HCT116 (cell line): ENCODE measurements at places on chromosomes 4 and X. TPM values are rescaled to one million over a fixed set of nuclear protein-coding genes. Genes with fewer than 3 reads are reported as not detected.
A peak's percentile ranks its signal among the peaks of the same experiment; 100 is the strongest.

The P2RY4 gene
- not detected for total RNA-seq

The IL2RG gene
- total RNA-seq = 0.64 TPM

The MAOA gene
- 13.6 TPM for total RNA-seq

The CYTL1 gene
- not detected for total RNA-seq

The AR gene
- 0.02 TPM for total RNA-seq

DNA sequence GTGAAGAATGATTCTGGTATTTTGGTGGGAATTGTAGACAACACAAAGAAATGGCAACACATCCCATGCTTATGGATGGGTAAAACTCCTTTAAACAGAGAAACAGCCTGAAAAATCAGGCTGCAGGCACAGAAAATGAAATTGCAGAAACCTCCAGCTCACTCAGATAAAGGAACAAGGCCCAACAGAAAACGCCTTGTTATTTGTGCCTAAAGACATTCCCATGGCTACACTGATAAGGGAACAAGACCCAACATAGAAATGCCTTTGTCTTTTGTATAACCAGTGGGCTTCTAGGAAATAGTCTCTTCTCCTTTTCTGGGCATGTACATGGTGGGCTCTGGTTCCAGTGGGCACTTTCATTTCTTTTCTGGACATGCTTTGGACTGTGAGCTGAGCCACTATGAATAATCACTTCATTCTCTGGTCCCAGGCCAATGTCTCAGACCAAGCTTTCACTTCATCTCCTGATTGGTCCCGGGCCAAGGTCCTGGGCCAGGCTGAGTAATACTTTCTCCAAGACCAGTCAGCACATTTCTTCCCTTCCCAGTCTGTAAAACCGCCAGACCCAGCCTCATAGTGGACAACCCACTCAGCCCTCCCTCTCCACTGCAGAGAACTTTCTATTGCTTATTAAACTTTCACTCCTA, 160.5 kb downstream of the TBX22 start:
- DNase-seq = no peak

- DNase-seq = no peak
Observed at GRCh38 chr4:14917298-14917633, 85.0 kb upstream of the CPEB2 start.

DNA sequence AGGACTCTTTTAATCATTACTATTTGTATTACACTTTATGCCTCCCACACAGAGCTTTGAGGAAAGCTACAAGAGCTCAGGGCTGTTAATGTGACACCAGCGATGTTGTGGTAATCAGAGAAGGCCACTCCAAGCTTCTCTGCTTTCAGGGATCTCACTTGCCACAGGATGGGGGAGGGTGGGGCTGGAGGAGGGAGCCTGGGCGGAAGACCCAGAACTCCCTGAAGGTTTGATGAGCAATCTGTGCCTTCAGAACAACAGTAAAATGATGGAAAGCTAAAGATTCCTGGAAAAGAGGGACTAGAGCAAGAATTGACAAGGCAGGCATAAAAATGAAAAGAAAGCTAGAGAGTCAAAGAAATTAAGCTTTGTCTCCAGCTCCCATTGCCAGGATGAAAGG, 75.6 kb downstream of the MAML3 start:
- DNase-seq = no peak

GRCh38 chr4:11543706-11544105, 115.0 kb upstream of the HS3ST1 start:
- DNase-seq = peak; percentile 91

DNA sequence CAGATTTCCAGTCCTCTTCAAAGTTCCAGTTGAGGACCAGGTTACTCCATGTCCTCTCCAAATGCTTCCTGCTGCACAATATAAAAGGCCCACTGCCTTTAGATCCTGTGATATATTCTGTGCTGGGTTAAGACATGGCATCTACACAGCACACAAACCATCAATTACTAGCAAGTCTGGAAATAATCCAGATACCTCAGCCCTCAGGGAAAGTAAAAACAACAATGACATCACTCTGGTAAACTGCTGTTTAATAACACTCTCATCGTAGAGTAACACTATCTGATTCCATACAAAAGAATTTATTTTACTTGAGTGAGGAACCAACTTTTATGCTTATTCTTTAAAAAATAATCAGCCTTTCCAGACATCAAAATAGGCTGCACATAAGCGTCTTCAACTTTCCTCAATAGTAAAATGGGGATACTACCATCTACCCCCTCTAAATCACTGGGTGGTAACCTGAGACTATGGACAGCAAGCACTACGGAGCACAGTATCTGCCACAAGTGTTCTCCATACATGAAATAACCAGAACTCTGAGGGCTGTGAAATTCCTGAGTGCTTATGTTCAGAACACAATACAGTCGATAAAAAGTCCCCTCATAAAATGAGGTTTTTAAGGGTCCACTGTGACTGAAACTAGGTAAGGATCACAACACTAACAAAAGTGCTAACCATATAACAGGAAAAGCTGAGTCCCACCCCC, 53.4 kb downstream of the ABCG2 start:
- DNase-seq = no peak

DNA sequence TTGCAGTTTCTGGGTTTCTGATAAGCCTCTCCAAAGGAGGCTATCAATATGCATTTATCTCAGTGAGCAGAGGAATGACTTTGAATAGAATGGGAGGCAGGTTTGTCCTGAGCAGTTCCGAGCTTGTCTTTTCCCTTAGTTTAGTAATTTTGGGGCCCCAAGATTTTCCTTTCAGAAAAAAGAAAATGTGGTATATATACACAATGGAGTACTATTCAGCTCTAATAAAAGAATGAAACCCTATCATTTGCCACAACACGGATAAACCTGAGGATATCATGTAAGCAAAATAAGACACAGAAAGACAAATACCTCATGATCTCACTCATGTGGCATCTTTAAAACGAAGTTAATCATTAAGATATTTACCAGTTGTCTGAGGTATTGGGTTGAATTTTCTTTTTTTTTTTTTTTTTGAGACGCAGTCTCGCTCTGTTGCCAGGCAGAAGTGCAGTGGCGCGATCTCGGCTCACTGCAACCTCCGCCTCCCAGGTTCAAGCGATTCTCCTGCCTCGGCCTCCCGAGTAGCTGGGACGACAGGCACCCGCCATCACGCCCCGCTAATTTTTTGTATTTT, 540 bp downstream of the ZNF721 start:
- no peak for DNase-seq

- no peak for DNase-seq
Observed at GRCh38 chrX:137425273-137425902, 140.5 kb upstream of the ZIC3 start.

GRCh38 chr4:8227201-8227770, 28.2 kb downstream of the SH3TC1 start:
- no peak for DNase-seq

DNA sequence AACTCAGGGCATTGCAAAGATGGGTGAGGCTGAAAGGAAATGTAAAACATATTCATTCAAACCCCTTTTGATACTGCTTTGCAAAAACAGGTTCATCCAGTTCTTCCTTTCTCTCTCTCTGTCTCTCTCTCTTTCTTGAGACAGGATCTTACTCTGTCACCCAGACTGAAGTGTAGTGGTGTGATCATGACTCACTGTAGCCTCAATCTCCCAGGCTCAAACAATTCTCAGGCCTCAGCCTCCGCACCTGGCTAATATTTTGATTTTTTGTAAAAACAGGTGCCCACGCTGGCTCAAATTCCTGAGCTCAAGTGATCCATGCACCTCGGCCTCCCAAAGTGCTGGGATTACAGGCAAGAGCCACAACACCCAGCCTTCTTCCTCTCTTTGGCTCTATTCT, 15.6 kb upstream of the DCHS2 start:
- no peak for DNase-seq

DNA sequence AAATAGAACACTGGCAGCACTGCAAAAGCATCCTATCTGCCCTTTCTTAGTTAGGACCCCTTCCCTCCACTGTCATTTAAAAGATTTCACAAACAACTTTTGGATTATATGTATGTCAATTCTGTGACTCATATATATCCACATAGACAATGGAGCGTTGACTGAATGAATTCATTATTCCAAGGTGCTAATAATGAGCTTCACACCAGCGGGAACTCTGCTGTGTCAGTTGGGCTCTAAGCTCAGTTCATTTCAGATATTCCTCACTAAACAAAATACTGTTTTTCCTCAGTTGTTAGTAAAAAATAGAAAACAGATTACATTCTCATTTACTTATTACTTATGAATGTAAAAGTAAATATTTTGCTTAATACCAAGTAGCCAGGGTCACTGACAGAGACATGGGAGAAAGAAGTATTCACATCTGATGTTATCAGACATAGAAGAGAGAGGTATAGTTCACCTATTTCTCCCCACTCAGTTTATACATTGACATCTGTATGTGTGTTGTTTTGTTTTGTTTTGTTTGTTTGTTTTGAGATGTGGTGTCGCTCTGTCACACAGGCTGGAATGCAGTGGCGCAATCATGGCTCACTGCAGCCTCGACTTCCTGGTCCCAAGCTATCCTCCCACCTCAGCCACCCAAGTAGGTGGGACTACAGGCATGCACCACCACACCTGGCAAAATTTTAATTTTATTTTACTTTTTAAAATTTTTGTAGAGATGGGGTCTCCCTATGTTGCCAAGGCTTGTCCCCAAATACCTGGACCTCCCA, 10.9 kb downstream of the NFKB1 start:
- no peak for DNase-seq

- no peak for DNase-seq
Observed at GRCh38 chrX:572538-573124, 58.0 kb upstream of the SHOX start.

GRCh38 chr4:183636503-183636902, 22.5 kb downstream of the RWDD4 start:
- no peak for DNase-seq

- DNase-seq = no peak
Observed at GRCh38 chrX:107603429-107604159, 24.7 kb upstream of the PRPS1 start.

DNA sequence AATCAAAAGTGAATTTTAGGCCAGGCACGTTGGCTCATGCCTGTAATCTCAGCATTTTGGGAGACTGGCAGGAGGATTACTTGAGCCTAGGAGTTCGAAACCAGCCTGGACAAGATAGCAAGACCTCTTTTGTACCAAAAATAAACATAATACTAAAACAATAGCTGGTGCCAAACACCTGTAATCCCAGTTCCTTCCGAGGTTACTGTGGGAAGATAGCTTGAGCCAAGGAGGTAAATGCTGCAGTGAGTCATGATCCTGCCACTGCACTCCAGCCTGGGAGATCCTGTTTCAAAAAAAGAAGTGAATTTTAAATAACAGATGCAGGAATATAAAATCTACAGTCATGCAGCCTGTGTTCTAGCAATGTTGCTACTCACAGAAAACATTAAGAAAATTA, 488.3 kb downstream of the PPARGC1A start:
- DNase-seq = no peak

DNA sequence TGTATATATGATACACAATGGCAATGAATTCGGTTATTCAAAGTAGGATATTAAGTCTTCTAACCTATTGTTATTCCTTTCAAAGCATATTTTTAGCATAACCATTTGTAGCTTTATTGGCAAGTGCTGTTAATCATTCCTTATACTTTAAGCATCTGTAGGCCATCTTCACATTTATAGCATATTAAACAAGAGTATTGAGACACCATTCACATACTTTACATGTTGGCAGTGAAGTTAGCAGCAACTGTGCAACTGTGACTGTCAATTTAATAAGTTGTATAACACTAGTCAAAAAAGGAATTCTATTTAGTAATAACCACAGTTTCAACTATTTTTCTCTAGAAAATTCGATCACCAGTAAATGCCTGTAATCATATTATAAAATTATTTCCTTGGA, 107.3 kb upstream of the MYOZ2 start:
- DNase-seq = no peak

GRCh38 chr4:147543034-147543433, 62.1 kb downstream of the EDNRA start:
- no peak for DNase-seq

DNA sequence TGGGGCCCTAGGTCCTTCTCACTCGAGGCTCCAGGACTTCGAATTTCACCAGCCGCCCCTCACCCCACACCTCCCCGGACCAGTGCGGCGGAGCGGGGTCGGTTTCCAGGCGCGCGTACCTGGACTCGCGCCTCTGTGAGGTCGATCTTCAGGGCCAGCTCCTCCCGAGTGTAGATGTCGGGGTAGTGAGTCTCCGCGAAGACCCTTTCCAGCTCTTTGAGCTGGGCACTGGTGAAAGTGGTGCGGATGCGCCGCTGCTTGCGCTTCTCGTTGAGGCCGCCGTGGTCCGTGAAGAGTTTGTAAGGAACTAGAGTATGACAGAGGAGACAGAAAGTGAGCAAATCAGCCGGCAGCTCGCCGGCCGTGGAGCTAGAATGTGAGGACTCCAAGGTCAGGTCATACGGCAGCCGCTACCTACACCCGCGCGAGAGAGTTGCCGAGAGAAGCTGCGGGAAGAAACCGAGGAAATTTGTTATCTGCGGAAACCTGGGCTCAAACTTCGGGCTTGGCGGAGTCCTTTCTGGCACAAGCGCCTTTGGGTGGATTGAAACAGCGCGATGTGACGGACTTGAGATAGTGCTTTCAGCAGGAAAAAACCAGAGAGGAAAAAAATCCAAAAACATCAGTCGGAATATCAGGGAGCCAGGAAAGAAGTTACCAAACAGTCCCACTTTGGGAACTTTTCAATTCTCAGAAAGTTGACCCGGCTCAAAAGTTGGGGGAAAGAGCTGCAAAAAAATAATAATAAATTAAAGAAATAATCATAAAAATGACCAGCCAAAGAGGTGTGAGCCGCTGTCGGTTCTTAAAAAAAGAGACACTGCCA, 1.1 kb downstream of the PHOX2B start:
- no peak for DNase-seq

- no peak for DNase-seq
Observed at GRCh38 chrX:69431420-69431819, 72.7 kb upstream of the NALF2 start.
